ENCODE measurements at places on chromosomes 13 and 19. TPM values are rescaled to one million over a fixed set of nuclear protein-coding genes. Genes with fewer than 3 reads are reported as not detected.

- DNase-seq, result no peak
Measured at GRCh38 chr13:110559429-110559943, 2.0 kb downstream of the RAB20 start.

GRCh38 chr13:98310485-98311199 lies 133.6 kb upstream of the RNF113B start:
- DNase-seq, result no peak

The COMP gene
- 5.3 TPM for total RNA-seq

DNA sequence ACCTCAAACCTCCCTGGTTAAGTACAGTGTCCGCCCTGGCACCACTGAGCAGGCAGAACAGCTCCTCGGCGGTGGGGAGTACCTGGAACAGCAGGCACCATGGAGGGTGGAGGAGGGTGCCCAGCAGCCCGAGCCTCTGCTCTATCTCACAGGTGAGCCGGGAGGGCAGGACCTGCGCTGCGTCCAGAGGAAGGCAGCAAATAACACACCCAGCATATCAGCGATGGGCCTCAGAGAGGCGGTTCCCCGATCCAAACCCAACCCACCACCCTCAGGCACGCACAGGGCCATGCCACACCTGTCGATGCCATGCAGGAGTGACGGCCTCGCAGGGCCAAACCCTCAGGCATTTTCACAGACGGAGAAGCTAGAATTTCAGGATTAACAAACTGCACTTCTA lies 11.8 kb downstream of the PEPD start:
- DNase-seq, result no peak

GRCh38 chr19:52170863-52171320 lies 529 bp downstream of the ZNF836 start:
- DNase-seq, result no peak

GRCh38 chr19:757811-758668 lies 7.1 kb downstream of the MISP start:
- no peak for DNase-seq

GRCh38 chr19:52007451-52007805 lies 583 bp downstream of the ZNF615 start:
- DNase-seq, result no peak

- DNase-seq, result no peak
Measured at GRCh38 chr13:52686376-52686775, 33.7 kb downstream of the SUGT1 start.

The AMER2 gene
- total RNA-seq, result not detected

- no peak for DNase-seq
Measured at GRCh38 chr13:109158383-109158782, 529.0 kb downstream of the MYO16 start.

The LRRC63 gene
- not detected for total RNA-seq

GRCh38 chr19:1041272-1041834 lies 1.4 kb downstream of the ABCA7 start:
- no peak for DNase-seq

The SUPT5H gene
- 65.2 TPM for total RNA-seq

DNA sequence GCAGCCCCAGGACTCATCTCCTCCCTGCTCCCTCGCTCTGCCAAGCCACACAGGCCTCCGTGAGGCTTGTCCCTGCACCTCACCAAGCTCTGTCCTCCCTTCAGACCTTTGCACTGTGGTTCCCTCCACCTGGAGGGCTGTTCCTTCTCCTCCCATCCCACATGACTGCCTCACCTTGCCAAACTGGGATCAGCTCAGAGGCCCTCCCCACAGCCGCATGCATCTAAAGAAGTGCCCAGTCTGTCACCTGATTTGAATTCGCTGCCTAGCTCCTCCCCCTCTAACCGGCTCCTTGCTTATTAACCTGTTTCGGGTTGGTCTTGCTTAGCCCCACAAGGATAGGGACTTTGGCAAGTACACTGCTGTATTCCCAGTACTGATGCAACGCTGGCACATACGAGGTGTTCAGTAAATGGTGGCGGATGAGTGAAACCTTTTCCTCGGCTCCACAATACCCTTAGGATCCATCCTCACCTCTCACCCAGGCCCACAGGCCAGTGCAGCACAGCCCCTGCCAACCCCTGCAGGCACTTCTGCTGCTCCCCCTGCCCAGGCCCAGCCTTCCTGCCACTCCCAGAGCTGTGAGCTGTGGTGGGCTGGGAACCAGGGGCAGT lies 4.4 kb downstream of the AKT2 start:
- no peak for DNase-seq

The NOVA2 gene
- 2.1 TPM for total RNA-seq

DNA sequence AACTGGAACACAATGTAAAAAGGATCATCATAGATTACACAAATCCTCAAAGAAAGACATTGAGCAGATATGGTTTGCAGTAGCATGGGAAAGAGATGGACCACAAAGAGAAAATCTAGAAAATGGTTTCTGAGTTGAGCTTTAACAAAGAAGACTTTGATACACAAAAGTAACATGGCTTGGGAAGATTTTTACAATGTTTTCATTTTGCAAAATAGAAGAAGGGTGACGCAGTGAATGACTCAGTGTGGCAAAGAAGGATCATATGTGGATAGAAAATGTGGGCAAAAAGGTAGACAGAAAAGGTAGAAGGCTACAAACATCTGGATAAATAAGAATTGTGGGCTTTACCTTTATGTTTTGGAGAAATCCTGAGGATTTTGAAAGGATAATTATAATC lies 1220.5 kb downstream of the PCDH17 start:
- DNase-seq, result no peak

Data from esophagus squamous epithelium (tissue), 5 donors.